ENCODE measurements at places on chromosomes 1 and 21. TPM values are rescaled to one million over a fixed set of nuclear protein-coding genes. Genes with fewer than 3 reads are reported as not detected.

GRCh38 chr1:31570228-31570627 is 6.1 kb upstream of the TINAGL1 start:
- H3K27ac ChIP-seq, result no peak overlapping the region
- H3K27me3 ChIP-seq, result no peaks in the 10 kb centered on the region
- H3K36me3 ChIP-seq, result no peaks in the 10 kb centered on the region
- H3K4me3 ChIP-seq, result no peak overlapping the region
- no peaks in the 10 kb centered on the region for H3K4me1 ChIP-seq

GRCh38 chr1:119004781-119005180 is 16.6 kb upstream of the TBX15 start:
- H3K4me1 ChIP-seq, result no peaks in the 10 kb centered on the region
- H3K27me3 ChIP-seq, result peaks cover 14% of the 10 kb centered on the region
- H3K36me3 ChIP-seq, result no peaks in the 10 kb centered on the region
- H3K27ac ChIP-seq, result no peak overlapping the region
- H3K4me3 ChIP-seq, result no peak overlapping the region

GRCh38 chr1:17121881-17122280 is 2.6 kb upstream of the PADI2 start:
- DNase-seq, result peak; percentile 71
- H3K27me3 ChIP-seq, result no peaks in the 10 kb centered on the region
- H3K36me3 ChIP-seq, result no peaks in the 10 kb centered on the region
- H3K4me3 ChIP-seq, result no peak overlapping the region

Gene PIK3CD
- 1.7 TPM for total RNA-seq

Gene CAMK1G
- total RNA-seq, result not detected

Gene SPRR2G
- not detected for total RNA-seq

Gene HMGCS2
- 9.2 TPM for total RNA-seq
